ENCODE measurements at places on chromosomes 3 and 15. TPM values are rescaled to one million over a fixed set of nuclear protein-coding genes. Genes with fewer than 3 reads are reported as not detected.

Gene PLAAT1
- total RNA-seq = 0.32 TPM

Gene NT5DC2
- 26.5 TPM for total RNA-seq

Gene ALS2CL
- total RNA-seq = 20.6 TPM

Gene ABHD10
- total RNA-seq = 28.5 TPM

Gene SLC6A1
- under 0.01 TPM for total RNA-seq

Gene PLA1A
- 4.9 TPM for total RNA-seq

Gene ITPKA
- total RNA-seq = not detected

- no peak for DNase-seq
These were observed 19.1 kb upstream of the P2RY14 start for GRCh38 chr3:151297429-151297828.

DNA sequence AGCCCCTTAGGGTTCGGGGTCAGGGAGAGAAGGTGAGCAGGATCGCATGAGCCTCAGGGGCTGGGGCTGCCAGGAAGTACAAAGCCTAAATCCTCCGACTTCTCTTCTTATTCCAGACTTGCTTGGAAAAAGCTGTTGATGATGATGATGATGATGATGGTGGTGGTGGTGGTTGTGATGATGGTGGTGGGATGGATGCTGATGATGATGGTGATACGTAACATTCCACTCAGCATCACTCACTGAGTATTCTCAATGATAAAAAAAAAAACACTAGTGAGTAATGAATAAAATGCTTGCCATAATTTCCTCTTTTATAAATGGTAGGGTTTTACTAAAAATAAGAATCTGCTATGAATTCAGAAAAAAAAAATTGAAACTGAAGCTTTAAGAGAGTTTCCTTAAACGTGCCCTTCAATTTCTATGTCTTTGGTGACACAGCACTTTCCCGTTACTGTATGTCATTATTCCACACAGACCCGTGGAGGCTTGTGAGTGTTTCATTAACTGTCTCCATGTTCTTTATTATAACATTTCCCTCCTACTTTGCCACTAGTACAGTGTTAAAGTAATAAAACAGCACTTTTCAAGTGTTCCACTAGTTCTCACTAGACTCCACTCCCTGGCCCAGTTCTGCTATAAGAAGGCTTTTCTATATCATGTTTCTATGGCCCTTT, 5.4 kb upstream of the ACAN start:
- DNase-seq = no peak

- DNase-seq = no peak
These were observed 109.1 kb downstream of the LPP start for GRCh38 chr3:188262913-188263683.

DNA sequence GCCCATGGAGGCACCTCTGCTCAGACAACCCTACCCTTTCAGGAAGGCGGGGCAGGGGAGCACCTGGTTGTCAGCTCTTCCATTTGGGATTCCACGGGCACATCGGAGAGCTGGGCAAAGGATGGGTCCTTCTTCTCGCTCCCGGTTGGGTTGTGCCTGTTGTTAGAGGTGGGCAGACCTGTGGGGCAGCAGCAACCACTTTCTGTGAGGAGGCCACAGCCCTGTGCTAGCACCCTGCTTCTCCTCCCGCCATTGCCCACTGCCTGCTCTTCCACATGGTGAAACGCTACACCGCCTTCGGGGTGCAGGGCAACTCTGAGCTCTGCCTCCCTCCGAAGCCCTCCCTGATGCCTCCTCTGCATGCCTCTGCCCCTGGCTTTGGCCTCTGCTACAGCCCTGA, 7.0 kb upstream of the HHATL start:
- DNase-seq = no peak

GRCh38 chr3:43307226-43307625, 20.9 kb downstream of the SNRK start:
- no peak for DNase-seq

DNA sequence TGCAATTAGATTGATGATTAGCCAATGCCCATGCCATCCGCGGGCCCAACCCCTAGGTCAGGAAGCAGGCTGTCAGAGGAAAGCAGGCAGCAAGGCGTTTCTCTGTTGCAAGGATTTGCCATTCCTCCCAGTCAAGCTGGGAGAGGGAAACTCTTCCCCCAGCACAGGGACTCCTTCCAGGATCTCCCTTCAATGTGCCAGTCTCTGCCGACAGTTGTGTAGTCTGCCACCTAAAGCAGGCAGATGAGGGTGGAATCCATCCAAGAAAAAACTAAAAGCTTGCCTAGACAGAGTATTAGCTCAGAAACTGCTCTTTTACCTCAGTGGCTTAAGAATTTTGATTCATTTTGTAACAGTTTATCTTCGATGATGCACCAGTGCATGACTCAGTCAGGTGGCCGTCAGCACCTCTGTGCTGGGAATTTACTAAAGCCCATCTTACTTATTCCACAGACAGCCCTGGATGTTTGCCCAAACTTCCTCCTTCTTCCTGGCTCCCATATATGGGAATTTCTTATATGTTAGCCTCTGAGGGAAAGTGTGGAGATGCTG, 501.5 kb upstream of the THBS1 start:
- no peak for DNase-seq
